ENCODE measurements at places on chromosomes 2 and 18.

- no peak for DNase-seq
These were observed 43.4 kb downstream of the BCL2L11 start for GRCh38 chr2:111164078-111164477.

- DNase-seq = no peak
These were observed 182.3 kb downstream of the LOXHD1 start for GRCh38 chr18:46474487-46475389.

DNA sequence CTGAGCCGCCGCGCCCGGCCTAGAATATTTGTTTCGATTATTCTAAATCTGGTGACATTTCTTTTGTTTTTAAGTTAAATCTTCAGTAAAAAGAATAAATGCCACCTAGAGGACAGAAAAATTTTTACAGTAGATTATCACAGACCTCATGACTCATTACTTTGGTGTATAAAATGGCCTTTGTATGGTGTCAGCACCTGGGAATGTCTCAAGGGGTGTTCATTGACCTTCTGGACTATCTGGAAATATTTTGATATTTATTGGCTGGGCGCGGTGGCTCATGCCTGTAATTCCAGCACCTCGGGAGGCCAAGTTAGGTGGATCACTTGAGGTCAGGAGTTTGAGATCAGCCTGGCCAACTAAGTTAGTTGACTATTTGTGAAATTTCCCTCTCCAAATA, 30.3 kb upstream of the SLC30A6 start:
- DNase-seq = no peak

DNA sequence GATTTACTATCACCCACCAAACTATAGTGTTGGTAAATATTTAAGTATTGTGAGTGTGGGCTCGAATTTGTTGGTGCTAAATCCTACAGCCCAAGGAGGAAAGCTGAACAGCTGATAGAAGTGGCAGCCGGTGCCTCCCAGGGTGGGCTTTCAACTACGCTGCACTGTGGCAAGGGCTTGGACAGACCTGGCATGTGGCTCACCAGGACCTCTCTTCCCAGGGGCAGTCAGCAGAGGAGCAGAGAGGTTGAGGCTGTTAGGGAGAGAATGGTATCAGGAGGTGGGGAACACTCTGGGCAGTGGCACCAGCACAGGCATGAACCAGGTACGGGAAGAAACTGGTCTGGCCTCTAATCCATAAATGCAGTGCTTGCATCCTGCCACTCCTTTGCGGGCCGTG, 44.6 kb downstream of the TFCP2L1 start:
- DNase-seq = no peak

- DNase-seq = no peak
These were observed 336.8 kb downstream of the RBM43 start for GRCh38 chr2:150924878-150925277.

DNA sequence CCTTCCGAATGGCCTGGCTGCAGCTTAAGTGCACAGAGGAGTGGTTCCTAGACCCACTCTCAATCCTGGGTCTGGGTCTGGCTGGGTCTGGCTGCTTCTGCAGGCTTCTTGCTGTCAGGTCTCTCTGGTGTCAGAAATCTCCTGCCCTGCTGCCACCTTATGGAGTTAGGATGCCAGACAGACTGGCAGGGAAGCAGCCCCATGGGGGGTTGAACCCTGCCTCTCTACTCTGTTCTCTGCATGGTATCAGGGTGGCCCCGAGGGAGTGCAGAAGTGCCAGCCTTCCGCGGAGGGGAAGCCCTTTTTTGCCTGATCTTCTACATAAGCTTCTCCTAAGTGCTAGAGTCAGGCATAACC, 89.4 kb downstream of the ZCCHC2 start:
- no peak for DNase-seq

- DNase-seq = no peak
These were observed 22.6 kb upstream of the ICOS start for GRCh38 chr2:203913947-203914346.

DNA sequence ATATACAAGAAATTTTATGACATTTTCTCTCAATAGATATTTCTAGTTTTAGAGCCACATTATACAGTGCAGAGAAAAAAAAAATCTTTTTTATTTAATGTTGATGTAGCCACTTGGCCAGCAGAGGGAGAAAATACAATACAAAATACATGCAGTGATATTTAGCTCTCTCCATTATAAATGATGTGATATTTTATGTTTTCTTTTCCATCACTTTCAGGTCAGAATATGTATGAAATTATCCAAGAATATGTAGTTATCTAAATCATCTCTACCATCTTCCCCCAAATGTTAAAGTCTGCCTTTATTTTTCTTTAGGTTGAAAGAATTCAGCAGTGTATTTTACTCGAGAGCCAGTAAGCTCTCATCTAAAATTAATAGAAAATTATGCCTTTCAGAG, 533.6 kb upstream of the FSHR start:
- DNase-seq = no peak
